ENCODE measurements at places on chromosomes 11 and 22.

GRCh38 chr11:2215561-2216399, 44.2 kb upstream of the TH start:
- no peak for DNase-seq

GRCh38 chr11:117179048-117179999, 781 bp downstream of the SIDT2 start:
- DNase-seq = peak; percentile 4

DNA sequence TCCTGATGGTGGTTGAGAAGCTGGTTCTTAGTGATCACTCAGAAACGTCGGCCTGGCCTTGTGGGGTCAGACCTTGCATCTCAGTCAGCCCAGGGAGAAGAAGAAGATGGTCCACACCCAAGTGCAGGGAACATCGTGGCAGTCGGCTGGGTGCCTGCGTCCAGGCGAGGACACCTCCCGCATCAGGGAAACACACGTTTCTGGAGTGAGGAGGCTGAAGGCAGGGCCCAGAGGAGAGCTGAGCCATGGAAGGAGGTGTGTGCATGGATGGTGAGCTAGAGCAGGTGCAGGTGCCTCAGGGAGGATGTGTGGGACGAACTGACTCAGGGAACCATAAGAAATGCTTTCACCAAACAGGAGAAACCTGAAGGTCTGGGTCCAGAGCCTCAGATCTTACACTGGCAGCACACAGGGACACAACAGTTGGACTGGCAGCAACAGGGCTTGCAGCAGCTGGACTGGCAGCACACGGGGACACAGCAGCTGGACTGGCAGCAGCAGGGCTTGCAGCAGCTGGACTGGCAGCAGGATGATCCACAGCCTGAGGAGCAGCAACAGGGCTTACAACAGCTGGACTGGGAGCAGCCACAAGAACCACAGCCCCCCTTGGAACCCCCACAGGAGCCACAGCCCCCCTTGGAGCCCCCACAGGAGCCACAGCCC, 632 bp downstream of the KRTAP5-2 start:
- DNase-seq = no peak

DNA sequence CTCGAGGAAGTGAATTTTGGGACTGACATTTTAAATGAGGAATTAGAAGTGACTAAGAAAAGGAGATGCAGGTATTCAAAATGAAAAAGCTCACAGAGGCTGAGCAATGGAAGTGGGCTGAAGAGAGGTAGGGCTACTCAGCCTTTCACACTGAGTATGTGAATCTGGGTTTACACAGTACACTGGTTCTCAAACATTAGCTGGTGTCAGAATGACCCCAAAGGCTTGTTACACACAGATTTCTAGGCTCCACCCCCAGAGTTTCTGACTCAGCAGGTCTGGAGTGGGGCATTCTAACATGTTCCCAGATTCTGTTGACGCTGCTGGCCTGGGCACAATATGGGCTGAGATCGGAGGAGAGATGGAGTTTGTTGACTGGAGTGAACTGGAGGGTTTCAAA, 32.8 kb downstream of the CADM1 start:
- DNase-seq = no peak

- DNase-seq = no peak
These were observed 11.2 kb downstream of the DDX17 start for GRCh38 chr22:38494939-38495338.

DNA sequence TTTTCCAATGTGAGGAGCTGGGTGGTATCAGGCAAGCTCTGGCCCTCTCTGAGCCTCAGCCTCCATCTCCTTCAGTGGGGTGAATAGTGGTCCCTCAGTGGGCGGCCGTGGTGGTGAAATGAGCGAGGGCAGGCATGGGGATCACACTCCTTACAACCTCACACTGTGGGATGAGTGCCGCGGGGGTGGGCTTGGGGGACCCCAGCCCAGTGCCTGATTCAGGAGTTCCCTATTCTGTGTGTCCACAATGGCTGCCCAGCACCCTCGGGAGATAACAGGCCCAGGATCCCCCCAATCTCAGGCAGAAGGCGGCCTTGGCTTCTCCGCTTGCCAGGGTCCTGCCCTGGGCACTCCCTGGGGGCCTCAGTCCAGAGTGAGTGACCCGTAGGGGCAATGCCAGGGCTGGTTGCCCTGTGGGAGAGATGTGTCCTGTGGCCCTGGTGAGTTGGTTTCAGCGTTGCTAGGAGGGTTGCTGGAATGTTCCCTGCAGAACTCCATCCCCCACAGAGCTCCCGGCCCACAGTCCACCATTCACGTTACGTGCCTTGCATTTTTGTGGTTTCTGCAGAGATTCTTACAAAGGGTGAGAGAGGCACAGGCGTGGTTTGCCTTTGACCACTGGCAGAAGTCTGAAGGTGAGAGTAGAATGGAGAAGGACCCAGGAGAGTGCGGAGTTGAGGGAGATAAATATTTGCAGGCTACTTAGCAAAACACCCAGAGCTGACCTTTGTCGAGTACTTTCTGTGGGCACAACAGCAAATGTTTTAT, 2.9 kb downstream of the ALDH3B1 start:
- no peak for DNase-seq

- DNase-seq = no peak
These were observed 69.3 kb downstream of the FAM168A start for GRCh38 chr11:73528483-73529203.

DNA sequence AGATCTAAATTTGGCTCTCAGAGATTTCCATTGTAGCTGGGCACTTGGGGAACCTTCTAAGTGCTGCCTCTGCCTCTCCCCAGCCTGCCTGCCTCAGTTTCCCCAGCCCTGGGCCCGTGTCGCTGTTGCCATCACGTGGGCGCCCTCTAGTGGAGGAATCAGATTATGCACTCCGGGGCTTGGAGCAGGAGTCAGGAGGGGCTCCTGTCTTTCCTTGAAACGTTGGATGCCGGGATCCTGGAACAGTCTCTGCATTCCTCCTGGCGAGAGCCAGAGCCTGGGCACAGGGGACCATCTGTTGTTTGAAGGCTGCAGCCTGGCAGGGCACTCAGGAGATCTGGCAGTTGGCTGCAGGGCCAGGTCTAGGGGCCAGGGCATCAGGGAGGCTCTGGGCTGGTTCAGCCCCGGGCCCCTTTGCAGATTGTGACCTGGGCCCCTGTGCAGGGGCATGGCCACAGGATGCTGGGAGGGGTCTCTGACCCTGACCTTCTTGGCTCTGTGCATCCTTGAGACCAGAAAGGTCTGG, 71.6 kb downstream of the LRP5 start:
- no peak for DNase-seq

- DNase-seq = no peak
These were observed 29.1 kb downstream of the ST3GAL4 start for GRCh38 chr11:126384449-126385070.

GRCh38 chr22:20463324-20464095, 25.9 kb upstream of the SCARF2 start:
- no peak for DNase-seq

GRCh38 chr22:27990879-27991278, 71.8 kb upstream of the PITPNB start:
- no peak for DNase-seq

DNA sequence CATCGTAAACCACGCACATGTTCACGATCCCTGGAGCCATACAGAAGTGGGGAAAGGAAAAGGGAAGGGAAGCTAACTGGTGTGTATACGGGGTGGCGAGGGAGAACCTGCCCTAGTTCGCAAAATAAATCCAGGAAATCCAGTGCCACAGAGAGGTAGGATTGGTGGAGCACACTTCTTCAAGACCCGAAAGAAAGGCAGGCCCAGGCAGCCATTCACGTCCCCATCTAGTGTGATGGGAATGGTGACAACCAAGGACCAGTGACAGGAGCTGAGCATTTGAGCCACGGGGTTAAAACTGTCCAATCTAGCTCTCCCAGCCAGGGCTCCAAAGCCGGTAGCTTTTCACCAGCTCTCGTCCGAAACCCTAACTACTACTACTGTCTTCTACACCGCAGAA, 53.7 kb downstream of the IGSF9B start:
- DNase-seq = no peak

DNA sequence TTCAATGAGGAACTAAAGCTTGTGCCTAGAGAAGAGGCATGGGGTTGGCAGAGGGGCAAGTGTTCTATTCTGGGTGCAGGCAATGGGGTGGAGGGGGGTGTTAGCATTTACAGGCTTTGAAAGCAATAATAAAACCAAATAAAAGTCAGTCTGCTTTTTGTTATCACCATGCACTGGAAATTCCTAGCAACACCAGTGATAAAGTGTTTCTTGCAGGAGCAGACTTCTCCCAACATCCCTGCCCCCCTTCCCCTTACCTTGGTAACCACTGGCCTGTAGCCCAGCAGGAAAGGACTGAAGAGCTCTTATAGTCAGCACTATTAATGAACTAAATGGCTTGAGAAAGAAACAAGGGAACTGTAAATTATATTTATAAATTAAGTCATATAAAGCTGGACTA, 65.2 kb upstream of the SESN3 start:
- no peak for DNase-seq

- no peak for DNase-seq
These were observed 8.3 kb upstream of the SIDT2 start for GRCh38 chr11:117170210-117170609.

- DNase-seq = no peak
These were observed 40.5 kb downstream of the DUSP8 start for GRCh38 chr11:1531449-1532013.

GRCh38 chr11:71364806-71365205, 83.4 kb downstream of the DHCR7 start:
- DNase-seq = no peak

DNA sequence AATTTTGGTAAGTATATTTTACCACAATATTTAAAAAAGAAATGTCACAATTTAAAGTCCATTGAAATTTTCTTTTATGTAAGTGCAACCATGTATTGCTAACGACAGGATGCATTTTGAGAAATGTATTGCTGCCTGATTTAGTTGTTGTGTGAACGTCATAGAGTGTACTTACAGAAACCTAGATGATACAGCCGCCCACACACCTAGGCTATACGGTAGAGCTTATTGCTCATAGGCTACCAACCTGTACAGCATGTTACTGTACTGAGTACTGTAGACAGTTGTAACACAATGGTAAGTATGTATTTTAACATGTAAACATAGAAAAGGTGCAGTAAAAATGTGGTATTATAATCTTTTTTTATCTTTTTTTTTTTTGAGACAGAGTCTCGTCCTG, 48.1 kb downstream of the CBL start:
- no peak for DNase-seq

DNA sequence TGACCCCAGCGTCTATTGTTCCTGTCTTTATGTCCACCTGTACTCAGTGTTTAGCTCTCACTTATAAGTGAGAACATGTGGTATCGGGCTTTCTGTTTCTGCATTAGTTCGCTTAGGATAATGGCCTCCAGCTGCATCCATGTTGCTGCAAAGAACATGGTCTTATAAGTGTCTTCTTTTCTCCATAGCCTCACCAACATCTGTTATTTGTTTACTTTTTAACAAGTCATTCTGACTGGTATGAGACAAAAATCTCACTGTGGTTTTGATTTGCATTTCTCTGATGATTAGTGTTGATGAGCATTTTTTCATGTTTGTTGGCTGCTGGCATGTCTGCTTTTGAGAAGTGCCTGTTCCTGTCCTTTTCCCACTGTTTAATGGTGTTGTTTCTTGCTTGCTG, 21.7 kb upstream of the SLN start:
- DNase-seq = no peak

DNA sequence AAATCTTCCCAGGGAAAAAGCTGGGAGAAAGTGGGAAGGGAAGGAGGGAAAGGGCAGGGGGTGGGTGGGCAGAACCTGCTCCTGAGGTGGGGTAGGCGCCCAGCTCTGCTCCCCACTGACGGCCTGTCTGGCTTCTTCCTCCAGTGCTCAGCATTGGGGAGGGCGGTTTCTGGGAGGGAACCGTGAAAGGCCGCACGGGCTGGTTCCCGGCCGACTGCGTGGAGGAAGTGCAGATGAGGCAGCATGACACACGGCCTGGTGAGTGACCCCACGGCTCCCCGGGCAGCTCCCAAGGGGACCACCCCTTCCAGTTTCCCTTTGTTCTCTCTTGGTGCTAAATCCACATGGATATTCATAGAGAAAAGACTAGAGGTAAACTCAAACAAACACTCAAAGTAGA, 25.9 kb downstream of the SHANK3 start:
- no peak for DNase-seq

DNA sequence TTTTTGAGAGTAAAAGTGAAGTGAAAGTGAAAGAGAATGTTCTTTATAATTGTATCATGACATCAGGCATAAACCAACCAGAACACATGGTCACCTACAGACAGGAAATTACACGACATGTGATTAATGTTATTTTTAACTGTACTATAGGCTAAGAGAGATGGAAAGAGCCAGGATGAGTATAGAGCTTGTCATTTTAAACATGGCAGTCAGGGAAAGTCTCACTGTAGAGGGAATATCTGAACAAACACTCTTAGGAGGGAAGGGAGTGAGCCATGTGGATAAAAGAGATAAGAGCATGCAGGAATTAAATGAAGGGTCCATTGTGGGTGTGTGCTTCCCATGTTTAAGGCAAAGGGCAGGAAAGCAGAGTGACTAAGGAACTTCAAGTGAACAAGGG, 599.1 kb upstream of the FAT3 start:
- DNase-seq = no peak

GRCh38 chr11:119863236-119863635, 134.2 kb upstream of the NECTIN1 start:
- DNase-seq = no peak
